ENCODE measurements at places on chromosomes 6 and 20. TPM values are rescaled to one million over a fixed set of nuclear protein-coding genes. Genes with fewer than 3 reads are reported as not detected.

TAGAP gene
- 0.03 TPM for total RNA-seq

IBTK gene
- total RNA-seq: 35.8 TPM

HECA gene
- 5.9 TPM for total RNA-seq

VGLL2 gene
- not detected for total RNA-seq

TPD52L1 gene
- total RNA-seq: 54.5 TPM

CDH4 gene
- total RNA-seq: not detected

PTGIS gene
- 0.16 TPM for total RNA-seq

ADGB gene
- total RNA-seq: not detected

WFDC12 gene
- not detected for total RNA-seq

SLC32A1 gene
- total RNA-seq: not detected

MAPK13 gene
- not detected for total RNA-seq

CD24 gene
- total RNA-seq: 1.1 TPM

CDSN gene
- total RNA-seq: not detected

PHACTR3 gene
- total RNA-seq: not detected

RHAG gene
- total RNA-seq: not detected

SLC22A7 gene
- not detected for total RNA-seq

RPS10 gene
- total RNA-seq: 2,553 TPM

EDN3 gene
- not detected for total RNA-seq

GFRA4 gene
- total RNA-seq: not detected

PLAGL2 gene
- total RNA-seq: 4.1 TPM

KIZ gene
- 18.9 TPM for total RNA-seq

CYP39A1 gene
- total RNA-seq: 0.56 TPM

MRAP2 gene
- 0.67 TPM for total RNA-seq

RBM24 gene
- 7.9 TPM for total RNA-seq

HBS1L gene
- total RNA-seq: 122 TPM

KCNQ2 gene
- total RNA-seq: 6.2 TPM

TMX4 gene
- total RNA-seq: 29.8 TPM

UNC93A gene
- total RNA-seq: not detected

ZNF165 gene
- total RNA-seq: 0.37 TPM

TSPYL4 gene
- 7.4 TPM for total RNA-seq

SFTA2 gene
- not detected for total RNA-seq

Data from SK-MEL-5 (cell line).